Uterus (tissue), 4 donors: ENCODE measurements at places on chromosomes 6 and 20.
A peak's percentile ranks its signal among the peaks of the same experiment; 100 is the strongest.

DNA sequence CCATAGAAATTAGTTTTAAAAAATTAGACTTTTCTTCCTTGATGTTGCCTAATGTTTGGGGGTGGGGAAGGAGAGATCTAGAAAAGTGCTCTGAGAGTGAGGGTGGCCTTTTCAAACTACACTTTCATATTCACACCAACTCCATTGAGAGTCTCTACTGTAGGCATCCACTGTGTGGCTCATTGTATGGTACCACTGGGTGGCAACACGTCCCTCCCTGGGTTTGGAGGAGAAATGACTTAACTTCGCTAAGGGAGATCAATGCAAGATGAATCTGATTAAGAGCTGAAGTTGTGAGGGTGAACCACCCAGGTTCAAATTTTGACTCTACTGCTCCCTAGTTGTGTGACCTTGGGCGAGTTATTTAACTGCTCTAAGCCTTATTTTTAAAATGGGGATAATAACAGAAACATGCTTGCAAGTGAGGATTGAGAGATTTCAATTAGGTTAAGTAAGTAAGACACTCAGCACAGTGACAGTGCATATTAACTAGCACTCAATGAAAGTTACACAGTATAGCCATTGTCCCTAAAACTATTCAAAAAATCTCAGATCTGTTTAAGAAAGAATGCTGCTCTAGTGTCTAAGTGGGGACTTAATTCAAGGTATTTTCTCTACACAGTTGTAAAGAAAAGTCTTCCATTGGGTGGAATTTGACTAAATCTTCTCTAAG is 193.5 kb upstream of the CNR1 start:
- DNase-seq, result no peak

- no peak for DNase-seq
Measured at GRCh38 chr6:70304616-70305015, 1.7 kb upstream of the COL9A1 start.

DNA sequence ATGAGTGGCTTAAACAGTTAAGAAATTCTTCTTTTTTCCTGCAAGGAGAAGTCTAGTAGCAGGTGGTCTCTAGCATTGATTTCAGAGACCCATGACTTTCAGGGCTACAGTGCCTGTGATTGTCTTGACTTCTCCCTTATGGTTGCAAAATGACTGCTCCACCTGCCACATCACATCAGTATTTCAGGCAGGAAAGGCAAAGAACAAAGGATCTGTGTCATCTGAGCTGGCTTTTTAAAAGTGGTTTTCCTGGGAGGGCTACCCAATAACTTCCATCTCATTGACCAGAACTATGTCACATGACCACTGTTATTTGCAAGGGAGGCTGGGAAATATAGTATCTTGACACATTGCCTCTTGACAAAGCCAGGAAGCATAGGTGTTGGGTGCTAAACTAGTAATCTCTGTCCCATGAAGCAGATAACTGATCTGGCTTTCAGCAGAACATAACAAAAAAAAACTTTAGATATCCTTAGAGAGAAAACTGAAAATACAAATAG is 226.2 kb downstream of the DHX35 start:
- no peak for DNase-seq

DNA sequence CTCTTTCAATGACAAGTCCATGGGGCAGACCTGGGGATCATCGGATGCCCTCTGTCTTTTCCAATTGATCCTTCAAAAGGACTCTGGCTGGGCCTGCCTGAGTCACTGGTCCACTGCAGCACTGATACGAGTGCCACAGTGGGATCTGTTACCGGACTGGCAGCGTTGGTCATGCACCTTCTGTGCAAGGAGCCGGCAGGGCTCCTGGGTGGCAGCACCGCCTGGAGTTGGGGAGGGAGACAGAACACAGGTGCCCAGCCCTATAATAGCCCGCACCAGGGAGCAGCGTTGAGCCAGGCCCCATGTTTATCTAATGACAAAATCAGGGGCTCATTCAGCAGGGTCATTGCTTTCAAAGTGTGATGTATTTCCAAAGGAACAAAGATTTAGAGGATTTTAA is 64.2 kb upstream of the NXT1 start:
- DNase-seq, result no peak

- no peak for DNase-seq
Measured at GRCh38 chr6:98782772-98783171, 51.6 kb upstream of the POU3F2 start.

- no peak for DNase-seq
Measured at GRCh38 chr20:57633945-57634491, 13.8 kb upstream of the ZBP1 start.

- no peak for DNase-seq
Measured at GRCh38 chr6:36730424-36731380, 33.1 kb downstream of the RAB44 start.

DNA sequence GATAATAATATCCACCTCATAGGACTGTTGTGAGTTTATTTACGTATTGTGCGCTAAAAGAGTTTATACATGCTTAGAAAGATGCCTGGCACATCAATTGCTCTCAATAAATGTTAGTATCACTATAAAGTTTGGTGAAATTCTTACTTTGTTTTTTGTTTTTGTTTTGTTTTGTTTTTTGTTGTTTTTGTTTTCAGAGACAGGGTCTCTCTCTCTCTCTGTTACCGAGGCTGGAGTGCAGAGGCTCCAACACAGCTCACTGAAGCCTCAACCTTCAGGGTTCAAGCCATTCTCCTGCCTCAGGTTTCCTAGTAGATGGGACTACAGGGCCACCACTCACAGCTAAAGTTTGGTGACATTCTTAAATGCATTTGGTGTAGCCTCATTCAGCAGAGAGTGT is 32.2 kb upstream of the BTN3A2 start:
- no peak for DNase-seq

DNA sequence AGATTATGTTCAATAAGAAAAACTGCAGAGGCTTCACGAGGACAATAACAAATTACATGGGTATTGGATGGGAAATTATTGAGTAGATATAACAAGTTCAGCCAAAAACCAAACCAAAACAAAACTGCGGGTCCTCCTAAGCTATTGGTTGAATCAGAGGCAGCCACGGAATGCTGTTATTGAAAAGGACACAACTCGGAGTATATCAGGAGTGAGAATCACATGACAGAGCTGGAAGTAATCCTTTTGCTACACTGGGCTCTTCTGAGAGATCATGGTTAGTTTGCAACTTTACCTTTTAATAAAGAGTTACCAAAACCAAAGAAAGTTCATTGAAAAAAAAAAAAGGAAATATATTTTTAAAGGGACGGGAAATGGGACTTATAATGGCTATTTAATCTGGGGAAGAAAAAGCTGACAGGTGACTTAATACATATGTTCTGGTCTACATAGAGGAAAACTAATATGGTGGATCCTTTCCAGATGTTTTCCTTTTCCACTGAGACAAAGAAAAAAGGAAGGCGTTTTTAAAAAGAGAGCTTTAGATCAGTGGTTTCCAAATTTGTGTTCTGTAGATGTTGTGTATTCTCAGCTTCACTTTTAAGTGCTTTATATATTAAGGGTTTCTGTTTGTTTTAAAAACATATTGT is 6.9 kb upstream of the CITED2 start:
- DNase-seq, result no peak

DNA sequence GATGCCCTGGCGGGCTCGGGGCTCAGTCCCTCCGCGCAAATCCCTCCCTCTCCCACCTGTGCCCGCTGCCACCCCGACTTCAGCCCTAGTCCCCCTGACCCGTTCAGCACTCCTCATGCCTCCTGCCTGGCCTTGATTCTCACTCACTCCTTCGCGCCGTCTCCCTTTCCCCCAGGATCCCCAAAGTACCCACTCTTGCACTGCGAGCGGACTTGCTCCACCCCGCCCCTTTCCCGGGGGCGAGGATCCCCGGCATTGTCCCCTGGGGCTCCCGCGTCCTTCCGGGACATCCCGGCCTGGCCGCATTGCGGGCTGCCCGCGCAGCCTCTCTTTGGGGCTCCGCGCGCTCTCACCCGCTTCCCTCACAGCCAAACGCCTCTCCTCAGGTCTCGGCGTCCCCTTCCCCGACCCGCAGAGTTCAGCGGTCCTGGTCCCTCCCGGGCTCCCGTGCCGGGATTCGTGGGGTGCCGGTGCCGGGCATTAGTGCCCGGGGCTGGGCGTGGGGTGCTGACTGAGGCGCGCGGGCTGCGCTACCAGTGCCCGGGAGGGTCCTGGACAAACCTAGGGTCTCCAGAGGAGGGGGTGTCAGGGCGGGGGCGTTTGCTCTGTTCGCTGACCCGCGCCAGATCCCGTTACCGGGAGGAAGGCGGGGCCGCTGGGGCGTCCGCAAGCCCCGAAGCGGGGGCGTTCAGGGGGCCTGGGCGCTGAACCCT is 45.5 kb upstream of the SUPT3H start:
- DNase-seq, result no peak

DNA sequence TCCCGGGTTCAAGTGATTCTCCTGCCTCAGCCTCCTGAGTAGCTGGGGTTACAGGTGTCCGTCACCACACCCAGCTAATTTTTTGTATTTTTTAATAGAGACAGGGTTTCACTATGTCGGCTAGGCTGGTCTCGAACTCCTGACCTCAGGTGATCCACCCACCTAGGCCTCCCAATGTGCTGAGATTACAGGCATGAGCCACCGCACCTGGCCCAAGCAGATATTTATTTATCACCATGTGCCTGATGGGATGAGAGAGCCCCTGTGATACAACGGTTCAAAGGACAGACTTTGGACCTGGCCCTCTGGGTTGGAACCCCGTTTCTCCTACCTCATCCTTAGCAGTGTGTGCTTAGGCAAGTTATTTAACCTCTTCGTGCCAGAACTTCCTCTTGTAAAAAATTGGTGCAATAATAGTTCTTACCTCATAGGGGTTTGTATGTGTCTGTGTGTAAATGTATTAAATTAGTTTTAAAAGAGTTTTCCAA is 19.2 kb upstream of the STK38 start:
- no peak for DNase-seq

DNA sequence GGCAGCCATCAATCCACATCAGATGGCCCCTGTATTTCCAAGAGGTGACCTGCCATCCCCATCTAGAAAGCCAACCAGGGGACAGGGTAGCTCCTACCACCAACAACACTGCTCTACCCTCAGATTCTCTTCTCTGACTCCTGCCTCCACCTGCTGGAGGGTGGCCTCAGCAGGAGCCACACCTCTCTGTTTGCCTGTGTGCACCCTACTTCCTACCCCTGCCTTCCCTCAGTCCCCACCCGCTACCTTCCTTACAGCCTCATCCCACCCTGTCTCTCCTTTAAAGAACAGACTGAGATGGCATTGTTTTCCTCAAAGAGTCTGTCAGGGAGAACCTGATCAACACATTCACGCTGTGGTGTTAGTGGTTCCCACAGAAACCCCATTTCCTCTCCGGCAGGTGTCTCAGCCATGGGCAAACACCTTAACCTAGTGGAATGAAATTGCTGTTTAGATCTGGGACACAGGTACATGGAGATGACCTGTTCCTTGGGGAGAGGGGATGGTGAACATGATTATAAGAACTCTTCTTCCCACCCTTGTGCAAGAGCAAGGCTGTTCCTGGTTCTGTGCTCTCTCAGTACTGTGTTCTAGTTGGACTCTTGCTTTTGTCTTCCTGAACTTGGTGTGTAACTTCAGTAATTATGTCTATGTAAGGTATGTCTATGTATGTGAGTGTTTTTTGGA is 1.8 kb downstream of the ENTPD6 start:
- DNase-seq, result no peak

GRCh38 chr6:107132330-107132954 is 17.1 kb upstream of the BEND3 start:
- no peak for DNase-seq

GRCh38 chr6:32852844-32853540 is 512 bp downstream of the TAP1 start:
- peak; percentile 50 for DNase-seq

DNA sequence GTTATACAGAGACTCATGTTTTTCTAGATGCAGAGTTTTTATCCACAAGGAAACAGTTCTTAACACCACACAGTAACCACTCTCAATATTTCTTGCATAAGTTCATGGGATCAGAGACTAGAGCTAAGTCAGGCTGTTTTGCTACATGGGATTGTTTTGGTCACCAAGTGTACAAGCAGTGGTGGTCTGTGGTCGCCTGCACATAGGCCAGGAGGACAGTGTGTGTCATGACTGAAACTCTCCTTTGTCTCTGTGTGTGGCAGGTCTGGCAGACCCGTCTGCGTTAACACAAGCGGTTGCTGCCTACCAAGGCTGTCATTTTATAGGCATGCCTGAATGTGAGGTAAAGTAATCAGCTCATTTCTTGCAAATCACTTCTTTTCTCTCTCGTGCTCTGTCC is 18.9 kb downstream of the WRNIP1 start:
- DNase-seq, result no peak

DNA sequence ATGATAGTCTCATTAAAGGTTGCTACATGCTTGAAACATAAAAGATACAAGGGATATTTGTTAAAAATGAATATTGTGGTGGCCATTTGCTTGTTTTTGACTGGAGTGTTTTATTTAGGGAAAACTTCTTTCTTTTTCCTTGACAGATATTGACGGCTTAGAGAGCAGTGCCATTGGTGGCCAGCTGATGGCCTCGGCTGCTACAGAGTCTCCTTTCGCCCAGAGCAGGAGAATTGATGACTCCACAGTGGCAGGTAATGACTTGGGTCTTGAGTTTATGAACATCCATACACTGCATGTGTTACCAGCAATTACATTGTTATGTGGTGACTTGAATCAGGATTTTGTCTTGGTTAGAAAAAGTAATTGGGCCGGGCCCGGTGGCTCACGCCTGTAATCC is 67.5 kb upstream of the PBOV1 start:
- no peak for DNase-seq

DNA sequence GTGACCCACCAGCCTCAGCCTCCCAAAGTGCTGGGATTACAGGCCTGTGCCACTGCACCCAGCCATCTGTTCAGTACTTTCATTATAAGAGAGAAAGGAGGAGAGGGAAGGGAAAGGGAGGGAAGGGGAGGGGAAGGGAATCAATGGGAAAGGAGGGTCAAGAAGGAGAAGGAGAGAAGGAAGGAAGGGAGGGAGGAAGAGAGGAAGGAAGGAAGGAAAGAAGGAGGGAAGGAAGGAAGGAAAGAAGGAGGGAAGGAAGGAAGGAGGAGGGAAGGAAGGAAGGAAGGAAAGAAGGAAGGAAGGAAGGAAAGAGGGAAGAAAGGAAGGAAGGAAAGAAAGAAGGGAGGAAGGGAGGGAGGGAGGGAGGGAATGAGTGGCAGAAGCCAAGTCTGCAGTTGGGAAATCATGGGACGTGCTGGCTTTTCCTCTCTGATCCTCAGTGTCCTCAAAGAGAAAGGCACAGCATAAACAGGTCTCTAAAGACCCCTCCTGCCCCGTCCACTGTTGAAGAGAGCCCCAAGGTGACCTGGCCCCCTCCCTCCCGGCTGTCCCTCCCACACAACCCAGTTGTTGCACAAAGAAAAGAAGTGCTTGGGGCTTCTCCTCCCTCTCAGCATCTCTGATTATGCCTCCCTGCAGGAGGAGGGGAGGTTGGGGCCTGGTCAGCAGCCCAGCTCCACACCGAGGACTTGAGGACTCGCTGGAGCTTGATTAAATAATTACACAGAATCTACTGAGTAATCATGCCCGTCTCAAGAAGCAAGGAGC is 69.1 kb upstream of the TOP1 start:
- no peak for DNase-seq

DNA sequence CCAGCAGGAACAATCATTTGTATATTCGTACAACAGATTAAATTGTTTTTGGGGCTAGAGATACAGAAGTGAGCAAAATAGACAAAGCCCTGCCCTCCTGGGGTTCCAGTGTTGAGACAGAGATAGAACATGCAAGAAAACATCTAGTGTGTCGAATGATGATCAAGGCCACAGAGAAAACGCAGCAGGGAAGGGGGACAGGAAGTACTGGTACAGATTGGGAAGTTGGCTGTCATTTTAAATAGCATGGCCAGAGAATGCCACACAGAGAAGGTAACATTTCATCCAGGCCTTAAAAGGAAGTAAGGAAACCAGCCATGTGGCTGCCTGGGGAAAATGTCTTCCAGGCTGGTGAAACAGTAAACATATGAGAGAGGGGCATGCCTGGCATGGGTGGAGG is 202.6 kb upstream of the MYLIP start:
- DNase-seq, result no peak
